ENCODE measurements at places on chromosomes 7 and 10.

DNA sequence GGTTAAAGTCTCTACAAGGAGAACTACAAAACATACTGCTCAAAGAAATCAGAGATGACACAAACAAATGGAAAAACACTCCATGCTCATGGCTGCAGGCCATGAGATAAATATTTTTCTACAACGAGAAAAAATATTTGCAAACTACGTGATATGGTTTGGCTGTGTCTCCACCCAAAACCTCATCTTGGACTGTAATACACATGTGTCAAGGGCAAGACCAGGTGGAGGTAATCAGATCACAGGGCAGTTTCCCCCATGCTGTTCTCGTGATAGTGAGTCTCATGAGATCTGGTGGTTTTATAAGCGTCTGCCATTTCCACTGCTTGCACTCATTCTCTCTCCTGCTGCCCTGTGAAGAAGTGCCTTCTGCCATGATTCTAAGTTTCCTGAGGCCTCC lies 57.8 kb downstream of the COA1 start:
- DNase-seq, result no peak

DNA sequence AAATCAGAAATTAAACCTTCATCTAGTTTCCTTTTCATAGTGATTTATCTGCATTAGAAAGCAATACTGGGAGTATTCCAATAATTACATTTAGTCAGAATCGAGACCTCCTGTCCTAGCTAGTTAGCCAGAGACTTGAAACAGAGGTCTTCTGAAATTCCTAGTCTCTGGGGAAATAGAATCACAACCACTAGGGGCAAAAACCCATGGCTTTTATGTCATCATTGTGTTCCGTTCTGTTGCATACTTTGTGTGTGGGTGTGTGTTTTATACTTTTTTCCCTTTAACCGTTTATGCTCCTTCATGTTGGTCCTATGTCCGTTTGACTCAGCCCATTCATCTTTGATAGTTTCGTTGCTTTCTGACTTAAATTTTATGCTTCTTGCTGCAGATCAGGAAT lies 79.8 kb downstream of the RALA start:
- DNase-seq, result no peak

DNA sequence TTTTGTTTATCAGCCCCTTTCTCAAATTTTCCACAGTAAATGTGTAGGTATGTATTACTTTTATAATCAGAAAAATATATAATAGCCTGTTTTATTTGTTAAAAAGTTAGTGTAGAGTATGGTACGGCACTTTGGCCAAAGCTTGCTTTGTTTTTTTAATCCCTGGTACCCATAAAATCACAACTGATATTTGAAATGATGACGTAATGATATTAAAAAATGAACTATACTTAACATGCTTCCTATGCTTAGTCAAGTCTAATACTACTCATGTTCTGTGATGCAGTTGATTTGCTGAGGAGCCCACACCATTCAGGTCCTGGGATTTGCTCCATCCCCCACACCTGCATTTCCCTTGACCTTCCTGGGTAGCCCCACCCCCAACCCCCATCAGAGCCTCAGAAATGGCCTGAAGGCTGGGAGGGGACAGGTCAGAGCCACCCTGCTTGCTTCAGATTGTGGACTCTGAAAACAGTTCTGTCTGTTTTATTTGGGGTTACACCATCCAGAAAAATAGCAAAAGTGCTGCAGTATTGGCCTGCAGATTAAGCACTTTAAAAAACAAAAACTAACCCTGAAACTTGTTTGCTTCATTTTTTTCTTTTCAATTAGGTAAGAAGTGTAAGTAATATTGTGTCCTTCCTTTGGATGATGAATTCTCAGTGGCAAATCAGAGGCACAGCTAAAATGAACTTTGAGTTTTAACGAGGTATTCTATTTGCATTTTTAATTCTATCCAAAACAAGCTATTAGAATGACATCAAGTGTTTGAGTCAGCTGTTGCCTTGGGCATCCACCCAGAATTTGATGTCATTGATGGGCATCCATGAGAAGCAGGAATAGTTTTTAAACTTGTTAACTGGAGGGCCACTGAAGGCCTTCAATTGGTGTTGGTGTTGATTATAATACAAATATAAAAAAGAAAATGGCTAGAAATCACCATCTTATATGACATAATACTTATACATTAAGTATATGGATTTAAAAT lies 23.3 kb downstream of the PLCE1 start:
- DNase-seq, result no peak

GRCh38 chr7:112481121-112481736 lies 438 bp downstream of the LSMEM1 start:
- no peak for DNase-seq

DNA sequence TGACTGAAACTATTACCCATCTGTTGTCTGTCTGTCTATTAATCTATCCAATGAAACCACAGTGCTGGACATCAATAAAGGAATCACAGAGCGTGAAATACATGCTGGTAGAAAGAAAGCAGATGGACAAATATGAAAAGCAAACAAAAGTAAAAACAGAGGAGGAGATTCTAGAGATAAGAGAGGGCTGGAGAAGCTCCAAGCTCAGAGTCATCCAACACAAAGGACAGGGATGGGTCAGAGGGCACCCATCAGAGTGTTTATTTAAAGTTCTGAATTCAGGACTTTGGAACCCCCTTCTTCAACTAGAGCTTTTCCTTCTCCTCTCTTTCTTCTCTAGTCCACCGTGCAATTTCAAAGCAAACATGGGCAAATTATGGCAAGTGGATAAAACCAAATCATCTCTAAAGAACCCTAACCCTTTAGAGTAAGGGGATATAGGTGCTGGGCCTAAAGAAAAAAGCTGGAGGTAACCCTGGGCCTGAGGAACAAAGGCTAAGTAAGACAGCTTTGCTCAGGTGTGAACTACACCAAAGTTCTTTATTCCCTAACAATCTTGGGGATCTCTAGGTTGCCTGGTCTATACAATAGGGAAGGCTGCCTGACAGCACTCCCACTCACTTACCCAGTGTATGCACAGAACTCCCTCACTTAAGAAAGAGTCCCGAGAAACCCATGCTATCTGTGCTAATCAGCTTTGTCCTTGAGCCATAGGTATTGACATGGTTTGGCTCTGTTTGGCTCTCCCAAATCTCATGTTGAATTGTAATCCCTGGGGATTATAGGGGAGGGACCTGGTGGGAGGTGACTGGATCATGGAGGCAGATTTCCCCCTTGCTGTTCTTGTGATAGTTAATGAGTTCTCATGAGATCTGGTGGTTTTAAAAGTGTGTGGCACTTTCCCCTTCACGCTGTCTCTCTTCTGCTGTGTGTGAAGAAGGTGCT lies 97.0 kb downstream of the BAMBI start:
- no peak for DNase-seq

- no peak for DNase-seq
Observed at GRCh38 chr10:79488870-79489269, 23.5 kb upstream of the EIF5AL1 start.

GRCh38 chr7:41085244-41085643 lies 617.6 kb downstream of the INHBA start:
- no peak for DNase-seq

- no peak for DNase-seq
Observed at GRCh38 chr7:129578829-129579228, 32.7 kb upstream of the NRF1 start.

- no peak for DNase-seq
Observed at GRCh38 chr7:20030417-20030816, 186.8 kb downstream of the MACC1 start.

DNA sequence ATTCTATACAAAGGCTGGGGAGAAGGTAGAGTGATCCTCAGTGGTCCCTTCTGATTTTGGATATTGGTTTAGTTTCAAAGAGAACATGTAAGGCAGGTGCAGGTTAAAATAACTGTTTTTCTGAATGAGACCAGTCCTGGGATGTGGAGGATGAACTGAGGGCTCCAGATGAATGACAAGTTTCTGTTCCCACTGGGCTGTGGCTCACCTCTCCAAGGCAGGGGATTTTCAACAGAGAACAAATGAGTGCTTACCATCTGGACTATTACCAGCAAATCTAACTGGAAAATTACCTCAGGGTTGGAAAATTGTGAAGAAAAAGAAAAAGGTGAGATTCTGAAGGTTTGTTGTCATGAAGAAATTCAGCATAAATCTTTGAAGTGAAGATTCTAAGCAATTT lies 8.0 kb downstream of the LAMB4 start:
- no peak for DNase-seq

DNA sequence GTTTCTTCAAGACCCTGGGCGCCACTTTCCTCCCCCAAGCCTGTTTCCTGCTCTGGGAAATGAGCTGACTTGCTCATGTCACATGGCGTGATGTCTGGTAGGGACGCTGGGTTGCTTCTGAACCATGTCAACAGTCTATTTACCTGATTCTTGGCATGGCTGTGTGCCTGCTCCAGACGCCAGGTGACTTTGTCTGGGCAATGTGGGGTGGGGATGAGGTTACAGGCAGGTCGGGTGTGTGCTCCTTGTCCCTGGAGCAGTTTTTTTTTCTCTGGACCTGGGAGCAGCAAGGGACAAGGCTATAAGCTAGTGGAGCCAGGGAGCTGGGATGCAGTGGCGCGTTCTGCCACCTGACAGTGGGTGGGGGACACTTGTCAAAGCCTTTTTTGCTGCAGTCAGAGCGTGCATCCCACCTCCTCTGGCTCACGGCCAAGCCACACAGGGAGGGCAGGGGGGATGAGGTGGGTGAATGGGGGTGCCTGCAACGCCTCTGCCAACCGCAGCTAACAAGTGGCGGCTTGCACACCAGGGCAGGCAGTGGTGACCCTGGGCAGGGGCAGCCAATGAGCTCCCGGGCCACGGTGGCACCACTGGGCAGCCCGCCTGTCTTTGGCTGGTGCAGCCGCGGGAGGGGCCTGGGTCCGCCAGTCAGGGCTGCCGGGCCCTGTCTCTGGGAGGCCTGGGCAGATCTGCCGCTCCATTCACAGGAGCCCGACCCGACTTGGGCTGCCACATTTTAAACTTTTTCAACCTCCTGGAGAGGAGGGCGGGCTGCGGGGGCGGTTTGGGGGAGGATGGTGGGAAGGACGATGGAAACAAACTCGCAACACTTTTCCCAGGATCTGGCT lies 22.9 kb downstream of the DNAJB12 start:
- peak; percentile 98 for DNase-seq

DNA sequence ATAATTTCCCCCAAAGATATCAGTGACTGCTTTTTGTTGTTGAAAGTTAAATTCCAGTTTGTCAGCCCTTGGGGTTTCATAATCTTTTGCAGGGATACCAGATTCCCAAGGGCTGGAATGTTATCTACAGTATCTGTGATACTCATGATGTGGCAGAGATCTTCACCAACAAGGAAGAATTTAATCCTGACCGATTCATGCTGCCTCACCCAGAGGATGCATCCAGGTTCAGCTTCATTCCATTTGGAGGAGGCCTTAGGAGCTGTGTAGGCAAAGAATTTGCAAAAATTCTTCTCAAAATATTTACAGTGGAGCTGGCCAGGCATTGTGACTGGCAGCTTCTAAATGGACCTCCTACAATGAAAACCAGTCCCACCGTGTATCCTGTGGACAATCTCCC lies 3.2 kb downstream of the CYP26A1 start:
- DNase-seq, result no peak

DNA sequence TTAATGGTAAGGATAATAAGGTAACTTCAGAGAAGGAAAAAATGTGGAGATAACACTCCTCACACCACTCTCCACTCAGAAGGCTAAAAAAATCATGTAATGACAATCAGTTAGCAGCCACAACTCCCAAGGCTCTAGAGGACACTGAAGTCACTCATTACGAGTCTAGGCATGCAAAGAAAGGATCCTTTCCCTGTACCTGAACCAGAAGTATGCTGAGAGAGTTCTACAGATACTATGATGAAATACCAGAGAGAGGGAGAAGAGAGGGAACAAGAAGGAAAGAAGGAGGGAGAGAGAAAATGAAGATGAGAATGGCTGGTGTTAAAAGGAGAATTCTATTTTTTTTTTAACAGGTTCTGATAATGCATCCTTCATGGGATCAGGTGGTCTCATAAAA lies 224.3 kb upstream of the PLXNA4 start:
- no peak for DNase-seq

- no peak for DNase-seq
Observed at GRCh38 chr7:11232462-11232861, 258.8 kb downstream of the PHF14 start.

DNA sequence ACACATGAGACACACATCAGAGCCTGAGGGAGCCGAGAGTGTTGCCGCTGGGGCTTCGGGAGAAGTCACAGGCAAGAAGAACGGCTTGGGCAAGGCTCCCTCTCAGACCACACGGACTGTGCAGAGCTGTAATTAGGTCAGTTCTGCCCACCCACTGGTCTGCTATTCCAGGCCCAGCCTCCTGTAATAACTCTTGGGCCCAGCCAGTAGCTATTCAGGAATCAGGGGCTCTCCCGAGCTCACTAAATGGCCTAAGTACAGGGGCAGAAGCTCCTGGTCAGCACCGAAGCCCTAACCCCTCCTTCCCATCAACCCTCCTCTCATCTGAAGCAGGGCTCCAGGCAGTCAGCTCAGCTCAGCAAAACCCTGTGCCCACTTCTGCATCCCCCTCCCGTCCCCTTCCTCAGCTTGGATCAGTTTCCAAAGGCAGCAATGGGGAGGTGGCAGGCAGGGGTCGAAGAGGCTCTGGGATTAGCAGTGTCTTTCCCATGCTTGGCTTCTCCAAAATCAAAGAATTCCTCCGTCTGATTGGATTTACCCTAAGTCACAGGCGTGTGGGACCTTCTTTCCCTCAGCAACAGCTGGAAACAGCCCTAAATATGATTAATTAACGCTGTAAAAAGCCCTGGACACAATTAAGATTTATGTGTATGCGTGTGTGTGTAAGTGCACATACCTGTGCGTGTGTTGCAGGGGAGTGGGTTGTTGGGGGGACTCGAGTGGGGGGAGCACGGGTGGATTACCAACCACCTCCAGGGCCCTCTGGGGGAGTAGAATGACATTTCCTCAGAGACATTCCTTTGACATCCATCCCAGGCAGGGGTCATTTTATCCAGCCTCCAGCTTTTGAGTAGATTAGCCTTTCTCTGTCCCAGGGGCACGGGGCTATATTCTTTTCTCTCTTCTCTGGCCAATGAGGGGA lies 48.4 kb upstream of the BTRC start:
- no peak for DNase-seq

DNA sequence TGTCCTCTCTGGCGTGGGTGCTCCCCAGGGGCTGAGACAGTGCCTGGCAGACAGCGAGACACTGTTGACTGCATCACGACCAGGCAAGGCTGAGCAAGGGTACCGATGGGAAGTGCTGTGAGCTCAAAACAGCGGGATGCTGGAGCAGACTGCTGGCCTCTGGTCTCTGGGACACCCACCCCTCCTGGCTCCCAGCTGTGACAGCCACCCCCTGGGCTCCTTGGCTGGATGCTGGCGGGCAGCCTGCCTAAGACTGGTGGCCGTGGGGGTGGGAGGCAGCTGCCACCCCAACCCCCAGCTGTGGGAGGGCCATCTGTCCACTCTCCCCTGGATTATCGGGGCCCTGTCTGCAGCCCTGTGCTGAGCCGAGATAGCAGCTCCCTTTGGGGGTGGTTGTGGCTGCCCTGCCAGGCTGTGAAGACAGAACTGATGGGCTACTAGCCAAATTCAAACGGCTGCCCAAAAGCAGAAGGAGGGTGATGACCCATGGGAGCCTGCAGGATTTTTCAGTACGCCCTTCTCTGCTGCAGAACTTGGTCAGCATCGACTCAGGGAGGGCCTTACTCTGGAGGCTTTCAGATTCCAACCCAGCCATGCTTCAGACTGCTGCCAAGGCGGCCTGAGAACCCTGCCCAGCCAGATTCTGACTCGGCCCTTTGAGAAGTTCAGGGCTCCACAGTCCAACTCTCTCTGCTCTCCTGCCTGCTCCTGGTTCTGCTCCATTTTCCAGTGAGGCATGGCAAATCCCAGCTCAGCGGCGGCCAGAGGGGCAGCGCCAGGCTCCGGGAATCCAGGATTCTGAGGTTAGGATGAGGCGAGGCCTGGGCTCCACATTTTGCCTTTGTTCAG lies 125.3 kb downstream of the NEURL1 start:
- no peak for DNase-seq

GRCh38 chr10:95214793-95215192 lies 20.8 kb downstream of the ACSM6 start:
- DNase-seq, result no peak

All from NCI-H1436 (cell line).